Activated B cell treated with CpG ODN at 0.5 μM for 24 hours (primary cell): ENCODE measurements at places on chromosomes 16 and 17.

DNA sequence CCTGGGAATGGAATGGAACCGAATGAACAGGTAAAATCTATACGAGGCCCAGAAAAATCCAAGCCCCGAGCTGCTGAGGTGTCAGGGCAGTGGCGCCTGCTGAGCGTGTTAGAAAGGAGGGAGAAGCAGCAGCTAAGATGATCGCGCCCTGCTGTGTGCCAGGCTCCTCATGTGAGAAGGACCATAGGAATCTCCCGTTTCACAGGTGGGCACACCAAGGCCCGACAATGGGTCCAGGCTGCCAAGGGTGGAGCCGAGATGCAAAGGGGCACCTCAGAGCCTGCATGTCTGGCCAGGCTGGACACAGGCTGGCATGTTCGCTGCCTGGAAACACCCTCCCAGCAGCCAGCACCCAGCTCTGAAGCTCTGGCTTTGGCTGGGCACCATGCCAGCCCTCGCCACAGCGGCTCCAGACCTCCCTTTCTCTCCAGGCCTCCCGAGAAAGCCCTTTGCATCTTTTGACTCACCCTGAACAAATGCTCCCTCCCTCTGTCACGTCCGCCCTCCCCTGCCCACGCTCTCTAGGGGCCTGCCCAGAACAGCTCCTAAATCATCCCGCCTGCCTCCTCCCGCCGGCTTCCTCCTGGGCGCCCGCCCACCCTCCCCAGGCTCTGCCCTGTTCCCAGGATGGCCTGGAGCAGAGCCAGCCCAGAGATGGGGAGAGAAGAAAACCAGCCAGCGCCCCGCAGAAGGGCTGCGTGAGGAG is 217.8 kb upstream of the GSE1 start:
- no peak for DNase-seq

DNA sequence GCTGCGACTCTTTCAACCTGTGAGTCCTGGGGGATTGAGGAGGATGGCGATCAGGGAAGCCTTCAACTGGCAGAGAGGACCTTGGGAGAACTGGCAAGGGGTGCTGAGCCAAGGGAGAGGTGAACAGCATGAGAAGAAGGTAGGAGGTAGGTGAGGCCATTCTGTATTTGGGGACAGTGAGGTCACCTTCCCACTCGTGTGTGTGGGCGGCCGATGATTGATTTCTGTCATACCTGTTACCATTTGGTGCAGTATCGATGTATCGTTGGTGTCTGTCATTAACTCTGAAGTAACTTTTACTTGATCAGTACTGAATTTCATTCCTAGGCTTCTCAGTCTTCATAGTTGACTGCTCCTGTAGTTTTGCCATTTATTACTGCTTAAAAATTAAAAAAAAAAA is 3.8 kb downstream of the ARSG start:
- no peak for DNase-seq

DNA sequence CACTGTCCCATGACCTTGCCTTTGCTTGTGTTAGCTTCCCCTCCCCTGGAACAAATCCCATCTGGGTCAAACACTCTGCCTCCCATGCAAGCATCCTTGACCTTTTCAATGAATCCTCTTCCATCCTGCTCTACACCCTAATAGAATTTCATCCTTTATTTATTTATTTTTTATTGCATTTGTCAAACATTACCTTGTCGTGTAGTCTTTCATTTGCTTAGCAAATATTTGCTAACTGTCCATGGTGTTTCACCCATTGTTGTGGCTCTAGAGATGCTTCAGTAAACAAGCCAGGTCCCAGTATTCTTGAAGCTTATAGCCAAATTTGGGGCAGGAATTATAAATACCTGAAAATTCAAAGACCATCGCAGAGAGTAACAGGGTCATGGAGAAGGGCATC is 51.0 kb upstream of the MRTFB start:
- no peak for DNase-seq

GRCh38 chr17:34420254-34420766 is 57.3 kb upstream of the CCL1 start:
- DNase-seq: peak; percentile 34

DNA sequence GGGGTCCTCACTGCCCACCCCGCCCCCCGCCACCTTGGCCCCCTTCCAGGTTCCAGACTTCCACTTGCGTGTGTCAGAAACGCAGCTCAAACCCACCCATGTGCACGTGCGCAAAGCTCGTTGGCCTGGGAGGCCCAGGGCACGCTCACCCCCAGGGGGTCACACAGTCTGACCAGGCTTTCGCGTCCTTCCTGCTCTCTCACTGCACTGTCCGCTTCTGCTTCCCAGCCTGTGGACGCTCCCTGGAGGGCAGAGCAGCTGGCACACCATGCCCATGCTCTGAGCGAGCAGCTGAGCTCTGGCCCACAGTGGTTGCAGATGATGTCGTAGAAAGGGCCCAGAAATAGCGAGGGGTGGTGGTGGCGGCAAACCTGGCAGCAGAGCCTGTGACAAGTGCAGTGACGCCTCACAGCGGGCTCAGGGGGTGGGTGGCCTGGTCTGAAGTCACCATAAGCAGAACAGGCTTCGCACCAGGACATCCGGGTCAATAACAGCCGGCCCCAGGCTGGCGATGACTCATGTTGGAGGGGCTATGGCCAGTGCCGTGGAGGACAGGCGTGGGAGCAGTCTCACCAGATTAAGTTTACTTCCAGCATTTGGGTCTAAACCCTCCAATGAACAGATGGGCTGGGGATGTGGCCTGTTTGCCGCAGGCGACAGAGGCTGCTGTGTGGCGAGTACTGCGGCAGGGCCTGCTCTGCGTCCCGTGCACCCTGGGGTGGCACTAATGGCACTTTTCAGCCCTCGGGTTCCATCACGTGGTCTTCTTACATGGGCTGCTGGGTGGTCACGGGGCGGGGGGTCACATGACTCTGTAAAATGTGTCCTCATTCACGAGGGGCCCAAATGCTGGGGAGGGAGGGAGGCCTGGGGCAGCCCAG is 49.0 kb downstream of the NT5M start:
- no peak for DNase-seq

- DNase-seq: no peak
Observed at GRCh38 chr16:80604600-80605355, 64.0 kb downstream of the DYNLRB2 start.

GRCh38 chr17:28010406-28010805 is 32.1 kb upstream of the NLK start:
- no peak for DNase-seq

DNA sequence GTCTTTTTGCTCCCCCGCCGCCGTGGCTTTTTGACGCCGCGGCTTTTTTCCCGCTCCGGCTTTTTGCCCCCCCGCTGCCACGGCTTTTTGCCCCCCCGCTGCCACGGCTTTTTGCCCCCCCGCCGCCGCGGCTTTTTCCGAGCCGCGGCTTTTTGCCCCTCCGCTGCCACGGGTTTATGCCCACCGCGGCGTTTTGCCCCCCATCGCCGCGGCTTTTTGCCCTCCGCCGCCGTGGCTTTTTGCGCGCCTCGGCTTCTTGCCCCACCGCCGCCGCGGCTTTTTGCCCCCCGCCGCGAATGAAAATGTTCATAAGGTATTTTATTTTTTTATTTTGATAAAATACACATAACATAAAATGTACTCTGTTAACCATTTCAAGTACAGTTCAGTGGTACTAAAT is 527.2 kb upstream of the WSB1 start:
- no peak for DNase-seq

DNA sequence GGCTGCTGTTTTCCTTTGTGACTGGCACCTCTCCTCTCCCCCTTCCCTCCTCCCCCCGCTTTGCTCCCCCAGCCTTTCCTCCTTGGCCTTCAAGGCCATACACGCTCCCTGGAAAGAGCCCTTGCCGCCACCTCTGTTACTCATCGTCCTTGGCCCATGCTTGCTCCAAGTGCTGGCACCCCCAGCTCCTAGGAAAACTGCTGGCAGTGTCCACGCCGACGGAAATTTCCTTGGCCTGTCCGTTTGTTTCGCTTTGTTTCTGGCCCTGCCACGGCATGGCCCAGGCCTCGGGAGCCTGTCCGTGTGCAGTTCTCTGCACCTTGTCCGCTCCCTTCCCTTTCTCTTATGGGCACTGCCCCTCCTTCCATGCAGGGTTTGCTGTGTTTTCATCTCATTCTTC is 18.0 kb downstream of the CA5A start:
- no peak for DNase-seq

DNA sequence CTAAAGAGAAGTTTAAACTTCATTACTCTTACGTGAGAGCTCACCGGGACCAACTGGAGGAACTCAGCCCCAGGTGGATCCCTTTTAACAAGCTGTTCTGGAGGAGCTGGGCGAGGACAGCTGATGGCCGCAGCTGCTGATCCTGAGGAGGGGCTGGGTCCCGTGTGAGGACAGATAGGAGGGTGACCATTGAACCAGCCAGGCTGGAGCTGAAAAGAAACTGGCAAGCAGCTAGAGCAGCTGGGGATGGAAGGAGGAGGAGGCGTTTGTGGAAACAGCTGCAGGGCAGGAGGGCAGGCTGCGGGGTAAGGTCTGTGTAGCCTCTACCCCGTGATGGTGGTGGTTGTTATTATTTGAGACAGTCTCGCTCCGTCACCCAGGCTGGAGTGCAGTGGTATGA is 119.5 kb downstream of the AATF start:
- DNase-seq: no peak

- no peak for DNase-seq
Observed at GRCh38 chr16:11395008-11395948, 50.0 kb downstream of the RMI2 start.

GRCh38 chr16:87697256-87697655 is 68.5 kb downstream of the KLHDC4 start:
- no peak for DNase-seq
